Activated CD8-positive, alpha-beta memory T cell treated with anti-CD3 and anti-CD28 coated beads for 1 hour (primary cell): ENCODE measurements at places on chromosomes 3 and 15.
A peak's percentile ranks its signal among the peaks of the same experiment; 100 is the strongest.

DNA sequence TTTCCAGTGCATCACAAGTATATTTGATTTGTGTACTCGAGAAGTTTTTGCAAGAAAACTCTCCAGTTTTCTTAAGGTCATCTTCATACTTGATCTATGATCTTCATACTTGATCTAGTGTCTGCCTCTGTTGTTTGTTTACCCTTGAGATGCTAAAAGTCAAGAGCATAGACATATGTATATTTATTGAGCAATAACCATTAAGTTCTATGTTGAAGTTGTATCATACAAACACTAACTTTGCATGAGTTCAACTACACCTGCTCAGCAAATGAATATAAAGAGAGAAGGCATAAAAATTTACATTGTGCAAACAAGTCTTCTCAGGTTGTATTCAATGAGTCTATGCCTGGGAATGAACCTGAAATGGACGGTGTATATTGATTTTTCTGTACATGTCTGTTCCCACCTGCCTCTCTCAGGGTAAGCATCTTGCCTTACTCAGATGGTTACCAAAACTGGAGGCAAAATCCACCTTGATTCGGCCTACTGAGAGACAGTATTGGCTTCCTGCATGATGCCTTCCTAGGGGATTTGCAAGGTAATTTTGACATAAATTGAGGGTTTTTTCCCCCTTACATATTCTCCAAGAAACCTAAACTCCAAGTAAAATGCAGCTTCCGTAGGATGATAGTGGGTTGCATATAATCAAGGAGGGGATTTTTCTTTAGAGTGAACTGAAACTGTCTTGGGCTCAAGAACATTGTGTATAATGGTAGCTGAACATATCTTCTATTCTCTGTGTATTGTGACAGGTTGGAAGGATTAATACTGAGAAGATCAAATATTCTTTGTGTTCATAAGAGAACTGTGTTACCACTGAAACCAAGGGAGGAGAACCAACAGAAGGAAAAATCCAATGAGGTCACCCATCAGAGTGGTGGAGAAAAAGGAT, 110.4 kb downstream of the FILIP1L start:
- no peak for DNase-seq

DNA sequence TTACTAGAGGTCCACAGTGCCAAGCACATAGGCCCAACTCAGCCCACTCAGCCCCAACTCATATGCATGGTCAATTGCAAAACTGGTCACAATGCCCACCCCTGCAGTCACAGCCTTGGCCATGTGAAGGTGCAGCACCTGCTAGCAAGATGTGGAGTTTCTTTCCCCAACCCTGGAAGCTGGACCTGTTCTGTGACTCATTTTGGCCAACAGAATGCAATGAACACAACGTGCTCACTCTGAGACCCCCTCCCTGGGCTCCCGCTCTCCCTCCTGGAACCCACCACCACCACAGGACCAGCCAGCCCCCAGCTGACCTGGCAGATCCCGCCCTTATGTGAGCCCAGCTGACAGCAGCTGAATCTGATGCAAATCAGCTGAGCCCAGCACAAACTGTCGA, 34.4 kb downstream of the ALDH1L1 start:
- no peak for DNase-seq

DNA sequence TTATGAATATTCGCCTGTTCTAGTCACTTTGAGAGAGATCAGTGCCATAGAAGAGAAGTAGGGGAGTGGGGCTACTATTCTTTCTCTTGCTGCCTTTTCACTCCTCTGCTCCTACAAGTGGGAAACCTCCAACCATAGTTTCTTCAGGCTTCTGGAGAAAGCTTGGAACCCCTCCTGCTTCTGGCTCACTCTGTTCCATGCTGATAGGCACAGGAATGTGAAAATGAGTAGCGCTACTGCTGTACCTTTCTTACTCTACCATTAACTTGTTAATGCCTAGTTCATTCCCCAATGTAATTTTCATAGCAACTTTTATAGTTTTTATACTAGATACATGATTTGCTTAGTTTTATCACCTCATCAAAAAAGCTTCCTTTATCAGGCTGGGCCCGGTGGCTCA, 26.7 kb upstream of the JMJD7 start:
- no peak for DNase-seq

GRCh38 chr15:86411916-86412315, 332.2 kb downstream of the AGBL1 start:
- no peak for DNase-seq

GRCh38 chr15:83844742-83845141, 190.8 kb downstream of the ADAMTSL3 start:
- DNase-seq = no peak

DNA sequence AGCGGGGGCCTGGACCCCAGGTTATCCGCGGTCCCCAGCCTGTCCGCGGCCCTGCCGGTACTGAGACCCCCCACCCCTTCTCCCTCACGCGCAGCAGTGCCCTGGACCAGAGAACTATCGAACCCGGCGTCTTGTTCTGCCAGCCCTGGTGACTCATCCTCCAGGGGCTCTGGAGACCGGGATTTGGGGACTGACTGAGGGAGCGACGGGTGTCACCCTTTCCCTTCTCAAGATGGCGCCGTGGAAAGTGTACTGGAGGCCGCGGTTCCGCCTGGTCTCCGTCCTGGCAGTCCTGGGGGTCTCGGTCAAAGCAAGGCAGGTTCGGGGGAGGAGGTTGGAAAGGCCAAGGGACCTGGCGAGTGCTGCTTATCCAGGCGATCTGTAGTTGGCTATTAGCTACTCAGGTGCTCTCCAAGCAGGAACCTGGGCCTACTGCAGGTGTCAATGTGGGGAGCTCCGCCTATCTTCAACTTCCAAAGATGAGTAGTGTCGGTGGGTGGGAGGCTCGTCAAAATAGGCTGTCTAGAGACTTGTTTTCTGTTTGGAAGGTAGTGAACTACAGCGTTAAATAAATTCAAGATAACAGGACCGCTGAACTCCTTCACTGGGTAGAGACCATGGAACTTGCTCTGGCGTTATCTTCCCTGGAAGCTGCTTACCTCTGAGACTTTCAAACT, 790 bp downstream of the RAB5A start:
- DNase-seq = peak; percentile 14

DNA sequence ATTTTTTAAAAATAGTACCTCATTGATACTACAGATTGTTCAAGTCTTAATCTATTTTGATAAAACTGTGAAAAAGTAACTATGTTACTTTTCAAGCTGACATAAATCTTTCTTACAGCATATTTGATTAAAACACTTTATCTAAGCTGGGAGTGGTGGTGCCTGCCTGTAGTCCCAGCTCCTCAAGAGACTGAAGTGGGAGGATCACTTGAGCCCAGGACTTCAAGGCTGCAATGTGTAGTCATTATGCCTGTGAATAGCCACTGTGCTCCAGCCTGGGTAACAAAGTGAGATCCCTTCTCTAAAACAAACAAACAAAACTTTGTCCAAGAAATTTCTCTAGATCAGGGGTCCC, 59.6 kb upstream of the NEDD4 start:
- no peak for DNase-seq

DNA sequence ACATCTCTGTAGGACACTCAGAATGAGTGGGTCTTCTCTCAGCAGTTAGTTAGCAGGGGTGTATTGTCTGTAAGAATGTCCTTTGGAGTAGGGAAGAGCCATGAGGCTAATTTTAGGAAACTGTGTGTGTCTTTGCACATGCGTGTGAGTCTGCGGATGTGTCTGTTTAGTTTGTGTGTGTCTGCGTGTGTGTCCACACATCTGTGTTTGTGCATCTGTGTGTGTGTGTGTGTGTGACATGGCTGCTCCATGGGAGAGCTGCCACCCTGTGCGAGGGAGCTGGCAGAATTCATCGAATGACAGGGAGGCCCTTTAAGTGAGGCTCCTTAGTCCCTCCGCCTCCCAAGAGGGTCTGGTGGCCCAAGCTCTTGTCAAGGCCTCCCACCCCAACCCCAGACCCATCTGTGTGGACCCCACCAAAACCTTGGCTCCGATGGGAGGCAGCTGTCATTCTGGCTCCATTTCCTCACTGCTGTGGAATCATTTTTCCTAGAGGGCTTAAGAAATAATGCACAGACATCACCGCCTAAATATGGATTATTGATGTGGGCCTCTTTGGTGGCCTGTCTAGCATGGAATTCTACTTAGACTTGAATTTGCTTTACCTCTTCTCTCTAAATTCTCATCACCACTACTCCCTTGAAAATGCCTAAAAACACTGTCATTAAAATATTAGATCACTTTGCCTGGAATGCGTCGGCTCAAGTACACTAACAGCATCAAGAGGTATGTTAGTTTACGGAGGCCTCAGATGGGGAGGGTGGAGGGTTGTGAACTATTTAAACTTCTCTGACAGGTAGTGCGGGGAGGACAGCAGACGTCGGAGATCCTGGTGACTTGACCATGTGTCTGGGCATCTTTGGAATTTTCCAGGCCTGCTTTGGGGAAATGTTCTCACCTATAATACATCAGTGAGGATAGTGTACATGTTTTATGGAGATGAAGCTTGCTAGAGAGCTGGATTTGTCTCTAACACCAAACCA, 9.4 kb downstream of the ESYT3 start:
- DNase-seq = no peak

- no peak for DNase-seq
Observed at GRCh38 chr15:44775953-44776352, 39.6 kb downstream of the TRIM69 start.

DNA sequence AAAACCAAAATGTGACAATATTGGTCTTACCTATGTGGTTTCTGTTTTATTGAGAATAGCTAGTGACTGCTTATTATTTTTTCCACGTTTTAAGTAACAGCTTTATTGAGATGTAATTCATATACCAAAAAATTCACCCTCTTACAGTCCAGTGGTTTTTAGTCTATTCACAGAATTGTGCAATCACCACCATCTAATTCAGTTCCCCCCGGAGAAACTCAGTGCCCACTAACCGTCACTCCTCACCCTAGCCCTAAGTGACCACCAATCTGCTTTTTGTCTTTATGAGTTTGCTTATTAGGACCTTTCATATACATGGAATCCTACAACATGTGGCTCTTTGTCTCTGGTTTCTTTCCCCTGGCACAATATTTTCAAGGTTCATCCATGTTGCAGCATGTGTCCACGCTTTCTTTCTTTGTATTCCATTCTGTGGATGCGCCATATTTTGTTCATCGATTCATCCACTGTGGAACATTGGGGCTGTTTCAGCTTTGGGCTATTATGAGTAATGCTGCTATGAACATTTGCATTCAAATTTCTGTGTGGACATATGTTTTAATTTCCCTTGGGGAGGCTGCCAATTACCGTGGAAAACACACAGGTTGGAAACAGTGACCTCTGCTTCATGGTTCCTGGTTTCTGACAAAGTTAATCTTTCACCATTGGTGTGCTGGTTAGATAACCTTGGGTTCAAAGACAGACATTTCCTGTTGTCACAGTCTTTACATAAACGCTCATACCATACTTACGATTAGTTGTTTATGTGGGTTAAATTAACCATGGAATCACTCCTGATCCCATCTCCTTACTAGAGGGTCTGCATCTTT, 3.2 kb upstream of the BCL2L10 start:
- DNase-seq = no peak

DNA sequence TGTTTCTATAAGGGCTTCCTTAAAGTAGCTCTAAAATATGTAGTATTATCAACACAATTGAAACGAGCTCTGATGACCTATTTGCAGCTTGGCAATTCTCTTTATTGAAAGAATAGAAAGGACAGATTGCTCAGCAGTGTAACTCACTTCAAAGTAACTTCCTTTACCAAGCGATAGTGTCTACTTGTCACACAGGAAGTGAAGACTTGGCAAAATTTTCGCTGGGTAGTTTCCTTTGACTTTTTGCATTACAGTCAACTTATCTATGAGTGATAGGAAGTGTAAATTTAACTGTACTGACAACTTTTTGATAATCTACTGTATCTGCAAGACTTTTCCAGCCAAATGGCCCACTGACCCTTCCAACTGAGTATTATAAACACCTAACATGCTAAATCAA, 22.8 kb downstream of the SLC9A9 start:
- no peak for DNase-seq

DNA sequence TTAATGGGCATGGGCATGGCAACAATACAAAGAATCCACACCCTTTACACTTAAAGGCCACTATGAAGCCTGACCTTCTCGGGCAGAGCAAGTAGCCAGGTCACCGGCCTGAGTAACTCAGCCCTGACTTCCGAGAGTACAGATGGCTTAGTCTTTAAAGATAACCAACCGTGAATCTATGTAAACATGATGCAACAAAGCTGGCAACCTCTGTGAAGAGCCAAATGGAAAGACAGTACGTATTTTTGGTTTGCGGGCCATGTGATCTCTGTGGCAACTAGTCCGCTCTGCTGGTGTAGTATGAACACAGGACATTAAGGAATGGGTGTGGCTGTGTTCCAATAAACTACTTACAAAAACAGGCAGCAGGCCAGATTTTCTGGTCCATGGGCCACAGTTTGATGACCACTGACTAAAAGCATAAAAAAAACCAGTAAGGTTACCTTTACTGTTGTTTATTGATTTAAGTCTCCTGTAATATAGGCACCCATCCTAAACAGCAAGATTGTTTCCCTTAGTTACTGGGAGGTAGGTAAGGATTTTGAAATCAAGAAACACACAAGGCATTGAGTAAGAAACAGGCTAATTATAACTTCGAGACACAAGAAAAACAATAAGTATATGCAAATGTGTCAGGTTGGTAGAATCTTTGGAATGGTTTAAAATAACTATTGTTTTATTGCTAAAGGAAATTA, 14.5 kb downstream of the RIOX2 start:
- DNase-seq = no peak

DNA sequence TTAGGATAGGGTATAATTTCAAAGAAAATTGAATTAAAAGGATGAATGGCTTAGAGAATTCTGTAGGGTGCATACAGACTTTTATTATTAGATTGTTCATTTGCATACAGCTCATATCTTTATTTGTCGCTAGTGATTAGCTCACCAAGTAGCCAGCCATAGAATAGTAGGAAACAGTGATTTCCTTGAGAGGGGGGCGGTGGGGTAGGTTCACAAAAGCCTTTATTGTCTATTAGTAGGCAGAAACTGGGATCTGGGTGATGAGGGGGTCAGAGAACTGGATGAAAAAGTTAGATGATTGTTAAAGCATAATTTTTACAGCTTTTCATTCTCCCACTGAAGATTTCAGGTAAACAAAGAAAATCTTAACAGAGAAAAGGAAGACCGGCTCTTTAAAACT, 77.6 kb upstream of the RAP2B start:
- DNase-seq = no peak

GRCh38 chr3:39186692-39187151, 5.7 kb downstream of the XIRP1 start:
- DNase-seq = no peak

DNA sequence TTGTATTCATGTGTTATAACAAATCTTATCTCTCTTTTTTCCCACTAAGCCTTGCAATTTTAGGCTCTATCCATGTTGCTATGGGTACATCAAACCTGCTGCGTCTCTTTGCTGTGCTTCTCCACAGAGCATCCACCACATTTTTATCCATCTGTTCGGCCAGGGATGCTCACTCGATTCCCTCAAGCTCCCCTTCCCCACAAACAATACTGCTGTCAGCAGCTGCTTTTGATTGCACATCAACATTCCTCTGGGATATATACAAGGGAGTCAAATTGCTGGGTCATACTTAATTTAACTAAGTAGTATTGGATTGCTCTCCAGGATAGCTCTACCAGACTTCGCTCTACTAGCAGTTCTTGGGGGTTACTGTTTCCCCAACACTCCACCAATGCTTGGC, 36.8 kb downstream of the TMEM108 start:
- DNase-seq = no peak

- no peak for DNase-seq
Observed at GRCh38 chr3:107745354-107745753, 222.6 kb downstream of the BBX start.

GRCh38 chr15:66603301-66604179, 37.7 kb upstream of the LCTL start:
- no peak for DNase-seq

- no peak for DNase-seq
Observed at GRCh38 chr15:41501191-41501917, 7.7 kb downstream of the ITPKA start.
